ENCODE measurements at places on chromosomes 16 and 17.

- DNase-seq = no peak
These were observed 17.1 kb upstream of the SREBF1 start for GRCh38 chr17:17853811-17854447.

- DNase-seq = no peak
These were observed 11.3 kb downstream of the USB1 start for GRCh38 chr16:58012481-58012880.

DNA sequence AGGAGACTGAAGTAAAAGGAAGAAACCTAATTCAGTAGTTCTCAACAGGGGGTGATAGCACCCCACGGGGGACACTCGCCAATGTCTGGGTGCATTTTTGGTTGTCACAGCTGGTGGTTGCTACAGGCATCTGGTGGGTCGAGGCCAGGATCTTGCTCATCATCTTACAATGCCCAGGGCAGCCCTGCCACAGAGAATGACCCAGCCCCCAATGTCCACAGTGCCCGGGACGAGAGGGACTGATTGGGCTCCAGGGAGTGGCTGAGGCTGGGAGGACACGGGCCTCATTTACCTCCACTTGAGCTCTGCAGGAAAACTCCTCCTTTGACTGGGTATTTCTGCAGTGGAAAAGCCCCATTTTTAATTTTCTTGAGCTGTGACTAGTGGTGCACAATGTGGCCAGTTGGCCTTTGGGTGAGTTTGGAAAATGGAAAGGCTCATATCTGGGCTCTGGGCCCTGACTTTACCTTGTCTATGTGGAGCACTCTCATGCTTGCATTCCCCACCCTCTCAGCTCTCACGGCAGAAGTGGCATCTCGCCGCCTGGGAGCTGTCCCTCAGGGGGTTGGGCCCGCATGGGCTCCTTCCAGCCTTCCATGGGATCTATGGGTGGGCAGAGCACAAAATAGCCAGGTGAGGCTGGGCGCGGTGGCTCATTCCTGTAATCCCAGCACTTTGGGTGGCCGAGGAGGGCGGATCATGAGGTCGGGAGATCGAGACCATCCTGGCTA, 37.7 kb upstream of the IRF8 start:
- no peak for DNase-seq

GRCh38 chr17:64133546-64134215, 3.7 kb upstream of the ERN1 start:
- DNase-seq = no peak

- no peak for DNase-seq
These were observed 634.8 kb downstream of the KCNJ2 start for GRCh38 chr17:70804161-70804560.

GRCh38 chr16:72876221-72876620, 171.7 kb downstream of the ZFHX3 start:
- no peak for DNase-seq

- DNase-seq = no peak
These were observed 10.9 kb upstream of the KRTAP17-1 start for GRCh38 chr17:41326173-41327145.

DNA sequence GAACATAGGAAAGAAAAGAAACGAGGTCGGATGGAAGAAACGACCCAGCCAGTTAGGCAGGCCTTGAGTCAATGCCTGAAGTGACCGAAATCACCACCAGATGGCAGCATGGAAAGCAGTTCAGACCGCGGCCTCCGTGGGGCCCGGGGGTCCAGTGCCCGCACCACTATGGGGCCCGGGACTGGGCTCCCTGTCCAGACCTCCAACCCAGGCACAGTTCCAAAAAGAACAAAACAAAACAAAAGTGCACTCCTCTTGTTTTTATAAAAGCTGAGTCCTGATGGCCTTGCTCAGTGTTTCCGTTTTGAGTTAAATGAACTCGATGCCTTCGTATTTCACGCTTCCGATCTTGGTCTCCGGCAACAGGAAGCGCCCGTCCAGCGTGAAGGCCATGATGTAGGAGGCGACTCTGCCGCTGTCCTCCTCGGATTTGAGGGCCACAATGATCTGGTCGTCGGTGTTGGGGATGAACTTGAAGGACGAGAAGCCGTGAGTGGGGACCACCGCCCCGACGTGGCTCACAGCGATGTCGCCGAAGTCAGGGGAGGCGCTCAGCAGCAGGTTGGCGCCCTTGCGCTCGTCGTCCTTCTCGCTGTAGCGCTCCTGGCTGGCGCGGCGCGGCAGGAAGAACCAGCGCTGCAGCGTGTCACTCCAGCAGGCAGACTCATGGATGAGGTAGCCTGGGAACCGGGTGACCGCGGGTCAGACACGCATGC, 13.7 kb upstream of the LGALS3BP start:
- DNase-seq = no peak

- DNase-seq = no peak
These were observed at the start of gene FKBP10 for GRCh38 chr17:41812381-41813151. Gene FKBP10 (plus strand): TSS chr17:41813004. CDS start chr17:41813035, 31 bp downstream.

GRCh38 chr16:29893553-29893952, 5.8 kb downstream of the SEZ6L2 start:
- no peak for DNase-seq
